Activated T-helper 1 cell treated with Interleukin-2 at 50 U/mL for 16 hours (primary cell): ENCODE measurements at places on chromosomes 12 and 14.

DNA sequence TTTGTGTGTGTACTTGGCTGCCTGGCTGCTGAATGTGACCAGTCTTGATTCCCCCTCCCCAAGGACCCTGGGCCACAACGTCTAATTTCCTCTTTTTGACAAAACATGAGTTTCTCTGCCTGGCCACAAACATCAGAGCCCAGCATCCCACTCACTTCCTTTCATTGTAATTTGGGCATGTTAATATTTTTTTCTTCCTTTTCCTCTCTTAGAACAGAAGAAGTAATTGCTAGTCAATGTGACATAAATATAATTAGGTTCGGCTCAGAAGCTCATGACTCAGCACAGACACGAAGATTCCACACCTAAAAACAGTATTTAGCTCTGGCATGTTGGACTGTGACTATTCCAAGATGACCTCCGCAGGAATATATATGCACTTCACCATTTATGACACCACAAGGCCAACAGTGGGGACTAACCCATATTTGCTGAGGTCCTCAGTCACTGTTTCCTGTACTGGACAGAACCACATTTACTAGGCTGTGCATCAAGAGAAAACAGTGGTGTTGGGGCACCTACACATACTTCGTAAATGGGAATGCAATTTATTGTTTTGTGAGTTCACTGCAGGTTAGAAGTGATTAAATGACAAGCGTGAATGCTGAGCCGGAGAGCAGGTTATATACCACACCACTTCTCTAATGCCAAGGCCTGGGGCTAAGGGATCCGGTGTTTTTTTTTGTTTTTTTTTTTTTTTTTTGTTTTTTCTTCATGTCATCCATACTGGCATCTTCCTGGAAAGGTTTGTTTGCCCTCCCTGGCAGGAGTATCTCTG is 4.2 kb downstream of the GSG1 start:
- DNase-seq, result no peak

- DNase-seq, result no peak
Observed at GRCh38 chr12:94122591-94122990, 25.8 kb upstream of the PLXNC1 start.

- DNase-seq, result no peak
Observed at GRCh38 chr12:108802101-108802961, 55.1 kb downstream of the SSH1 start.

DNA sequence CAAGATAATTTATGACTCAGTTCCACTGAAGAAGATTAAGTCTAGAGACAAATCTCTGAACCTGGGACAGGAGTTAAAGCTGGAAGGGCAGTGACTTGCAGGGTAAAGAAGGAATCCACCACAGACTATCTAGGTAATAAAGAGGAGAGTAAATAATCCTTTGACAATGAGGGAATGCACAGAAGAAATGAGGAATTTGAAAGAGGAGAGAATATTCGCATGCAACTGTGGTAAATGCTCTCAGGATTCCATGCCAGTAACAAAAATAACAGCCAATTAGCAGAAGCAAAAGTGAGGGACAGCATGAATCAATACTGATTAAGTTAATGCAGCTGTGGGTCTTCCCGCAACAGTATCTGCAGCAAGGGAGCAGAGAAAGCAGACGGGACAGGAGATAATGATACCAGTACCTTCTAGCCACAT is 77.0 kb downstream of the KITLG start:
- no peak for DNase-seq

DNA sequence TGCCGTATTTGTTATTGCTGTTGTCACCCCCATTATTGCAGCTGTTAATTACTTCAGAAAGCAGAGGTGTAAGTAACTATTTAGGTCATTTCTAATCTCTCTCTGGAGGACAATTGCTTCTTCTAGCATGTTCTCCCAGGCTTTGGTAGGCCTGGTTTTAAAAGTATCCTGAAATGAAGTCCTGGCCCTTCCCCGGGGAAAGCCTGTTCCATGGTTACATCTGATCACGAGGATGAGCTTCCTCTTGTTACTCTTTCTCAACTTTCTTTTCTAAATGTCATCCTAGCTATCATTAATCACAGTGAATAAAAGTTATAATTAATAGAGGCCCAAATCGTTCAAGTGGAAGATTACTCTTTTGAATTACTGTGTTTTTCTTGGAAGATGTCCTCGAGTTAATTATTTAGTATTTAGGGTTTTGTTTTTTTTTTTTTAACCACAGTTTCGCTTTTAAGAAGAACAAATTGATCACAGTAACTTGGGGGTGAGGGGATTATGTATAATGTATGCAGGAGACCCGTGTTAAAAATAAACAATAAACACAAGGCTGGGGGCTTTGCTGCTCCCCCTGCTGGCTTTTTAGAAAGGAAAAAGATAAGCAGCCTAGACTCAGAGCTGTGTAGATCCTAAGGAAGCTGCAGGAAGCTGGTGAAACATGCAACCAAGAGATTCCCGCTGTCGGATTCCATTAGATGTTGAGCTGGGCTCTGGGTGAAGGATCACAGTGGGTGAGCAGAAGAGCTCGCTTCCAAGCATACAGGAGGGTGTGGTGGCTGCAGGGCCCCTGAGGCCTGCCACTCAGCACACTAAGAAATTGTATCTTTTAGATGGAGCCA is 420.1 kb downstream of the FUT8 start:
- no peak for DNase-seq

GRCh38 chr12:62681306-62681705 is 214.7 kb downstream of the MON2 start:
- DNase-seq, result no peak
